ENCODE measurements at places on chromosomes 2 and 18.

DNA sequence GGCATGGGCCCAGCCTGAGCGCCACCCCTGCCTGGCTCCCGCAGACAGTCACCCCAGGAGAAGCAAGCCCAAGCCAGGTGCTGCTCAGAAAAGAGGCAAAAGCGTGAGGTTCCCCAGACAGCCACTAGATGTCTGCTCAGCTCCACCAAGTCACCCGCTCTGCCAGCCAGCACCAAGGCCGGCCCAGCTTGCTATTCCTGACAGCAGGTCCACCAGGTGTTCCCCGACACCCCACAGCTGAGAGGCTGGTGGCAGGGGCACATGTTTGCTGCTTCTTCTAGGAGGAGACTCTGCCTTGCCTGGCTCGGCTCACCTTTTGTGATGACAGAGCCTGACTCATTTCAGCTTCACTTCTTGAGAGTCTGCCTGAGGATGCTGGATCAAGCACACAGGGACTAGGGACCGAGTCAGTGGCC, 206.7 kb downstream of the MGAT5 start:
- peak; percentile 79 for DNase-seq

DNA sequence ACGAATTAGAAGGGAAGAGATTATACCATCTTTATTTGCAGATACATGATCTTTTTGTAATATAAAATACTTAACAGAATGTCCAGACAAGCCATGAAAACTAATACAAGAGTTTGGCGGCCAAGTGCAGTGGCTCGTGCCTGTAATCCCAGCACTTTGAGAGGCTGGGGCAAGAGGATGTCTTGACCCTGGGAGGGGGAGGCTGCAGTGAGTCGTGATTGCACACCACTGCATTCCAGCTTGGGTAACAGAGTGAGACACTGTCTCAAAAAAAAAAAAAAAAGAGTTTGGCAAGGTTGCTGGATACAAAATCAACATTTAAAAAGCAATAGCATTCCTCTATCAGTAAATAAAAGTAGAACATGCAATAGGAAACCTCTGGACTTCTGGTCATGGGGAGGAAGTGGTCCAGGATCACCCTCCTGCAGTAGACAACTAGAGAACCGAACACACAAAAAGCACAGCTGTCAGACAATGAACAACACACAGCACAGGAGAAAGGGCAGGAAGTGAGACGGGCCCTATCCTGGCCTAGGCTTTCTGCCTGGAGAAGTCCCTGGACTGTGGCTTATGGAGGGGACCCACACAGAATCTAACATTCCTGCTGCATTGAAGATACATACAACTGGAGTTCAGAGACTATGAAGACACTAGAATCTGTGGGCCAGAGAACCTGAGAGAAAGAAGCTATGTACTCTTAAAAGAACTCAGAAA, 118.9 kb upstream of the ARL4C start:
- no peak for DNase-seq

GRCh38 chr2:238581126-238581525, 154.4 kb downstream of the ASB1 start:
- no peak for DNase-seq

- no peak for DNase-seq
These were observed 104.9 kb upstream of the MGAT5 start for GRCh38 chr2:134148843-134149472.

GRCh38 chr2:143807671-143808070, 678.5 kb downstream of the ARHGAP15 start:
- no peak for DNase-seq

DNA sequence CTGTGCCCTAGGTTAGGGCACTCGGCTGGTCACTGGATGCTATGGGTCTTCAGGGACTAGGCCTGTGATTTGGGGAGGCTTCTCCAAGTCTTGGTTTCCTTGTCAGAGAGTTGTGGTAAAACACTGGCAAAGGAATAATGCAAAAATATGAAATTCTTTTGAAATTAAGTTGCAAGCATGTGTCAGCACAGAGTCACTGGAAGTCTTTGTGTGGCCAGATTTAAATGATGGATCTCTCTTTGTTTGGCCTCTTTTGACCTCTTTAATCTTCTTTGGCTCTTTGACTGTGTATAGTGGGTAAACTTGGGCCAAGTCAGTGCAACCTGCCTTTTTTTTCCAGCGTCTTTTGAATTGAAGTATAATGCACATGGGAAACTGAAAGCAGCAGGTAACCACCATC, 12.1 kb downstream of the HK2 start:
- DNase-seq: peak; percentile 27

DNA sequence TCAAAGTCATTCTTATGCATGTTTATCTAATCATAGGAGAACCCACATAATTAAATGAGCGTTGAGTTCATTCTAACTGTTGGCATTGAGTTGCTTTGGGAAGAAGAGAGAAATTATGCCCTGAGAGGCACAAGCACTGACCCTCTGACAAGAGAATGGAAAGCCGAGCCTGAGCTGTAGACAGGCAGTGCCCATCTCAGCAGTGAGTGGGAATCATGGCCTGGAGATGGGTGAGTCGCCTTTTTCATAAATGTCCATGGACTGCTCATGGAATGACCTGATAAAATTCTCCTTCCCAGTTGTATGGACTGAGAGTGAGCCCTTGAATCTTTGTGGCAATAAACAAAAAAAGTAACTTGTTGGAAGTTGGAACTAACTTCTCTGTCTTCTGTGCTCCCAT, 21.4 kb upstream of the MYO3B start:
- no peak for DNase-seq

DNA sequence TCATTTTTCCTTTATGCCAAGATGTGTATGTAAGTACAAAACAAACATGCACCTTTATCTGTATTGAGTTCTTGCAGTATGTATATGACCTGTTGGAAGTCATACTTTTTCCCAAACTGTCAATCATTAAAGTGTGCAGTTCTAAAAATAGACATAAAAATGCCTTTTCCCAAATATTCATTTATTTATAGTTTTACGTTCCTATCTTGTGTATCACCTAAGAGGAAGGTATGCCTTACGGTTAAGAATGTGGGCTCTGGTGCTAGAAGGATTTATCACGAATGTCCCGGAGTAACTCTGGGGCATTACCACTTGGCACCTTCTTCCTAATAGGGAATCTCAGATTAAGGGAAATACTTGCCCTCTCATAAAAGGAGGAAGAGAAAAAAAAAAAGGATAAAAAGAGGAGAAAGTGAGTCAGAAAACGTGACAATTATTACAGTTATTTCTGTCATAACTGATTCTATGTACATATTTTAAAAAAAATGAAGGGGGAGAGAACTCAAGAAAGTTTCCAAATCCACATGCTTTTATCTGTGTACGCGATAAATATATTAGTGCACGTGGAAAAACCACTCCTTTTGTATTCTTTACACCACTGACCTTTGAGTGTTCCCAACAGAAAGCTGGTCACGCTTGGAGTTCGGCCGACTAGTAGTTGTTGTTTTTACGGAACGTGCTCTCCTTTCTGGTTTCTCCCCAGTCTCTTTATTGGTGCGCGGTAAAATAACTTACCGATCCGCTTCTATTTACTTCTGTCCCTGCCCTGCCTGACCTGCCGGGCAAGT, 721 bp downstream of the MCEE start:
- DNase-seq: peak; percentile 28

DNA sequence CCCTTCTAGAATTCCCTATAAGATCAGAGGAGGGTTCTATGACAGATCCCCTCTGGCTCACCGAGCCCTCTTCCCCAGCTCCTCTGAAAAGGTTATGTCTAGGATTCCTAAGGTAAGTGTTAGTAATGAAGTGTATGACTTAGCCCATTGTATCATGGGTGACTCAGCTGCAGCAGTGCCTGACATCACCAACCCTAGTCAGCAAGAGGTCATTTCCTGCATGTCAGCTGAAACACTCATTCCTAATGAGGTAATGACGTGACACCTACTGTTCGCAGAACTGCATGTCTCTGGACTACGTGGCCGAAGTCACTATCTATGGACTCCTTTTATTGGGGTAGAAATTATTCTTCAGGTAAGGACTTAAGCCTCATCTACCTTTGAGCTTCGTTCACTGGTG, 196.1 kb upstream of the MYT1L start:
- DNase-seq: no peak

- no peak for DNase-seq
These were observed 382.2 kb upstream of the TRIB2 start for GRCh38 chr2:12334412-12334966.

- no peak for DNase-seq
These were observed 710.0 kb upstream of the ID2 start for GRCh38 chr2:7971841-7972240.

DNA sequence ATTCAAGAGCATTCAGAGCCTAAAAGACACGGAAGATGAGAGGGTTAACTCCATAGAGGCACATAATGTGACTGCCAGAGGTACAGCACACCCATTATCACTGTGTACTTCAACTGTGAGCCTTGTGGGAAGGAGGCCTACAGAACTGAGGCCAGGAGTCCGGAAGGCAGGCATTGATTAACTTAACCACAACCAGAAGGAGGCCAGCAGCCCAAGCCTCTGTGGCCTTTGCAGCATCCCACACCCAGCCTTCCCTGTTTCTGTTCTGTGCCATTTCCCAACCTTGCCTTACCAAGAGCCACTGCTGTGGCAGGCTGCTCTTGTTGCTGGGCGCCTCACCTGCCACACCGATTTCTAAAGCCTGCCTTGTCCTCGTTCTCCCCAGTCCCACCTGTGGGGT, 27.2 kb downstream of the SIGLEC15 start:
- no peak for DNase-seq

DNA sequence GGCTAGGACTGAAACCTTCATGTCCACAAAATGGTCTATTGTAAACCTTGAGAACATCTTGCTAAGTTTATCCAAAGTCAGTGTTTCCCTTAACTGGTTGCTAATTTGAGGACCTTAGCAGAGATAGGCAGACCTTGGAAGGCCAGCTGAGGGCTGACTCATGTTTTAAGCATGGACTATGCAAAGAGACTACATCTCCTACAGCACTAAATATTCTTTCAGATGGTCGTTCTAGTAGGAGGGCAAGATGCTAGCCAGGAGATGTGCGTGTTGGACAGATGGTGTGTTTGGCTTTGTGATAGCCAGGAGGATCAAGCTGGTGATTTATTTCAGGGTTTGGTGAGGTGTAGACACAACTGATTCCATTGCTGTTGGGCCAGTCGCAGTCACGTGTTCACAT, 75.8 kb downstream of the NRP2 start:
- DNase-seq: peak; percentile 69

- DNase-seq: no peak
These were observed 6.7 kb upstream of the QPCT start for GRCh38 chr2:37337620-37338280.

DNA sequence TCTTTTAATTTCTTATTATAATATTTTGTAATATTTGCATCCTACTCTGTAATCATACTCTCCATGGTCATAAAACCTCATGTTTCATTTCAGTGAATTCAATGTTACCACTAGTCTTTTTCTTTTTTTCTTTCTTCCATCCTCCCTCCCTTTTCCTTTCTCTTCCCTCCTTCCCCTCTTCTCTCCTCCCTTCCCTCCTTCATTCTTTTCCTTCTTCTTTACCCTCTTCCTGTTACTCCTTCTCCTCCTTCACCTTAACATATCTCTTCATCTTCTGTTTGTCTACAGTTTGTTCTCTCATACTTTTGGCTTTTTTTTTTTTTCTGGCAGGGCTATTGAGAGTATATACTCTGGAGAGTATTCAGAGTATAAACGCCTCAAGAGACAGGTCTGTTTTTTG, 491.6 kb upstream of the ID2 start:
- no peak for DNase-seq

DNA sequence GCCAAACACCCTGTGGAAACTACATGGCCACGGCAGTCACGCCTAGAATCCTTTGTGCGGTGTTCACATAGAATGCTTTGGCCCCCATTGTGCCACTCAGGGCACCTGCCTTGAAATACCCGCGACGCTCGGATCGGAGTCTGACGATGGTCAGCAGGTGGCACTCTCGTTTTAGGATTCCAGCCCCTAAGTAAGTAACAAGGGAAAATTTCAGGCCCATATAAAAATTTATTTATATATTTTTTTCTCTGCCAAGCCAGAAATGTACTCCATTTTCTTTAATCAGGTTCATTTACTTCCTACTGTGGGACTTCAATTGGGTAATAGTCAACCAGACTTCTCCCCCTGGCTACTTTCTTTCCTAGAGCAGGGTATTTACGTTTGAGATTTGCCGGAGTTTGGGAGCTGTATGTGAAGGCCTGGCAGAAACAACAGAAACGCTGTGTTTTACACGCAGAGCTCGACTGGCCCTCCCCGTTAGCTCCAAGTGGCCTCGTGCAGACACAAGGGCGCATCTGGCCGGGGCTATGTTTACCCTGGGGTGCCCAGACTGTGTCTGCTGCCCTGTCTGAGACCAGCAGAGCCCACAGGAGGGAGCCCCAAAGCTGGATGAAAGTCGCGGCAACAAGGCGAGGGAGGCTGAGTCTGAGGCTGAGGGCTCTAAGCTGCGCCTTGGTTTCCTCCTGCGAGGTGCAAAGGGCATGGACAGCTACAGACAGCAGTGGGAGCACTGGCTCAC, 41.6 kb downstream of the LRRC30 start:
- peak; percentile 78 for DNase-seq

DNA sequence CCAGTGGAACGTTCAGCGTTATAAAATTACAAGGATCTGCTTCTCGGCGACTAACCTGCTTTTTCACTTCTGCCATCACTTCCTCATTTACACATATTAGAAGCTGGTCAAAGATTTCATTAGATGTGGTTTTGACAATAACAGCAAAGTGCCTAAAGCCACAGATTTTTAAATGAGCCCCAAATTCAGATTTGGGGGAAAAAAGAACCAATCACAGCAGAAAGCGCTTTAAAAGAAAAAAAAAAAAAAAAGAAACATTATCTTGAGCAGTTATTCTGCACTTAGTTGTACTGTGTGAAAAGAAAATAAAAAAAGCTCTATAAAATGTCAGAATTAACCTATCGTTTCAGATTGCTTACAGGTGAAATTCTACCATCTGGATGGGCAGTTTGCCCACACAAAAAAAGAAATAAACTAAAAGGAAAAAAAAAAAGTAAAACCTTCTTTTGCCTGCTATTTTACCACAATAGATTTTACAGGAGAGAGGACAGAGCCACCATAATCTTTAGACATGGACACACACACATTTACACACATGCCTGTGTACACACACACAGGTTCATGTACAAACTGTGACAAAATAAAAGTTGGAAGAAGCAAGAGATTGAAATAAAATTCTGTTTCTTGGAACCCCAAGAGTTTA, 167.2 kb downstream of the TCF4 start:
- no peak for DNase-seq

GRCh38 chr2:57516698-57517340, 529.8 kb upstream of the VRK2 start:
- peak; percentile 59 for DNase-seq

- DNase-seq: no peak
These were observed 109.6 kb upstream of the EML6 start for GRCh38 chr2:54613794-54614257.

DNA sequence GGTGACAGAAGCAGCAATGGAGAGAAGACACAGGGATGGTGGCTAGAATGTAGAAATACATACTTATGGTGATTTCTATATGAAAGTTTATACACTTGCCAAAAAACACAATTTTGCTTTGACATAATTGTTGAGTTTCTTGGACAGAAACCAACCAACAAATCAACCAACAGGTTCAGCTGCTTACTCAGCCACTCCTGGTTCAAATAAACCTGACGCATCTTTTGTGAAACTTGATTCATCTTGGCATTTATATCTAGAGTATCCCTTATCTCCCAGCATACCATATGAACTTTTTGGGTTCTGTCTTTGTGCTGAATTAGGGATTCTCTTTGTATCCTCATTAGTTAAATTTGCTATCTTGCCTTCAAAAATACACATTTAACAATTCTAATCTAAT, 54.1 kb upstream of the ERBB4 start:
- DNase-seq: no peak

- DNase-seq: no peak
These were observed 28.7 kb downstream of the NIFK start for GRCh38 chr2:121707920-121708361.

Data from GM03348 (cell line).